Vagina (tissue), 2 donors: ENCODE measurements at places on chromosomes 6 and 20.

GRCh38 chr20:46520976-46521579, 7.7 kb upstream of the ZNF334 start:
- DNase-seq: no peak

GRCh38 chr20:39974966-39975501, 714.0 kb downstream of the MAFB start:
- no peak for DNase-seq

GRCh38 chr6:13024616-13025015, 303.7 kb downstream of the TBC1D7 start:
- DNase-seq: no peak

DNA sequence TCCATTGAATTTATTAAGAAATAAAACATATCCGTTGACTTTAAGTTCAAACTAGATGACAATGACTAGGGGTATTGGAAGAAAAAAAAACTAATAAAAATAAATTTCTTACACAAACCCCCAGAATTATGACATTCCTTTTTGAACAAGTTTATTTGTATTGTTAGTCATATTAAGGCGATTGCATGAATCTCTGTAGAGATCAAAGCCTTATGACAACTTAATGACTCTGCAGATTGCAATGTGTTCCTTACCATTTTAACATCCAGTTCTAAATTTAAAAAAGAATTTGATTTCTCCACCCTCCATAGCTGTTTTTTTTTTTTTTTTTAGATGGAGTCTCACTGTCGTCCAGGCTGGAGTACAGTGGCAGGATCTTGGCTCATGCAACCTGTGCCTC, 189.8 kb upstream of the CEP162 start:
- DNase-seq: no peak

DNA sequence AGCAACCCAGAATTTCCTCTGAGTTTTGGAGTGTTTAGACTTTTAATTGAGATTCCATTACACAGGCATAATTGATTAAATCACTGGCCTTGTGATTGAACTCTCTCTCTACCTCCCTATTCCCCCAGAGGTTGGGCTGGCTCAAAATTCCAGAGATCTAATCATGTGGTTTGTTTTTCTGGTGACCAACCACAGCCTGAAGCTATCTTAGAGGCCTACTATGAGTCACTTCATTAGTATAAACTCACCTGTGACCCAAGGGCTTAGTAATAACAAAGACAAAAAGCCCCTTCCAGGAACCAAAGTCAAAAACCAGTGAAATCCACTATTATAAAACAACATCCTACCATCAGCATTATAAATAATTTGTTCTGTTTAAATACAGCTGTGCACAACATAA, 992.5 kb upstream of the CITED2 start:
- DNase-seq: no peak

- no peak for DNase-seq
Observed at GRCh38 chr6:116511424-116512110, at the start of gene CALHM5. TSS of gene CALHM5 (plus strand) at chr6:116511639. CDS start at chr6:116511697, 58 bp downstream.

DNA sequence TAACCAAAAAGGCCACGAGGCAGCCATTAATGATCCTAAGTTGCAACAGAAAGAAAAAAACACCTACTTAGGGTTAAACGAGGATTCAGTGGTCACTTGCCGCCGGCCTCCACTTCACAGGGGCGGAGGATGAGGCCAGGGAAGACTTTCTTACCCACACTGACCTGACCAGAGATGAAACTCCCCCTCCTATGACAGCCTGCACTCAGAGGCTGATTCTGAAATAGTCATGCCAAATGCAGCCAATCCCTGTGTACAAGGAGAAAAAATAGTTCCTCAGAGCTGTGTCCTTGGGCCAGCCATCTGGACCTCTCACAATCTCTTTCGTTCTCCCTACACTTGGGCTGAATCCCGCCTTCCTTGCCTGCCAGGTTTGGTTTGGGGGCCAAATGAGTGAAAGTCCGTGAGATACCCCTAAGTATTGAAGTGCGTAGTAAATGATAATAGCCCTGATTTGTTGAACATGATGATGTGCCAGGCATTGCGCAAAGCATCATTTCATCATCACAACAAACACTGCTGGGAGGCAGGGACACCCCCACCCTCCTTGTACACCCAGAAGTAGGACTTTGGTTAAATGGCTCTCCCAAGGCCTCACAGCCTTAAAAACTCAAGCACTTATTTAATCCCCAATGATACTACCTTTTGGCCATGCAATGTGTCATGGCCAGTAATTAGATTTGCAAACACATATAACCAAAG, 3.2 kb upstream of the IRF4 start:
- DNase-seq: no peak

- DNase-seq: no peak
Observed at GRCh38 chr20:34525709-34526416, 9.6 kb downstream of the DYNLRB1 start.

DNA sequence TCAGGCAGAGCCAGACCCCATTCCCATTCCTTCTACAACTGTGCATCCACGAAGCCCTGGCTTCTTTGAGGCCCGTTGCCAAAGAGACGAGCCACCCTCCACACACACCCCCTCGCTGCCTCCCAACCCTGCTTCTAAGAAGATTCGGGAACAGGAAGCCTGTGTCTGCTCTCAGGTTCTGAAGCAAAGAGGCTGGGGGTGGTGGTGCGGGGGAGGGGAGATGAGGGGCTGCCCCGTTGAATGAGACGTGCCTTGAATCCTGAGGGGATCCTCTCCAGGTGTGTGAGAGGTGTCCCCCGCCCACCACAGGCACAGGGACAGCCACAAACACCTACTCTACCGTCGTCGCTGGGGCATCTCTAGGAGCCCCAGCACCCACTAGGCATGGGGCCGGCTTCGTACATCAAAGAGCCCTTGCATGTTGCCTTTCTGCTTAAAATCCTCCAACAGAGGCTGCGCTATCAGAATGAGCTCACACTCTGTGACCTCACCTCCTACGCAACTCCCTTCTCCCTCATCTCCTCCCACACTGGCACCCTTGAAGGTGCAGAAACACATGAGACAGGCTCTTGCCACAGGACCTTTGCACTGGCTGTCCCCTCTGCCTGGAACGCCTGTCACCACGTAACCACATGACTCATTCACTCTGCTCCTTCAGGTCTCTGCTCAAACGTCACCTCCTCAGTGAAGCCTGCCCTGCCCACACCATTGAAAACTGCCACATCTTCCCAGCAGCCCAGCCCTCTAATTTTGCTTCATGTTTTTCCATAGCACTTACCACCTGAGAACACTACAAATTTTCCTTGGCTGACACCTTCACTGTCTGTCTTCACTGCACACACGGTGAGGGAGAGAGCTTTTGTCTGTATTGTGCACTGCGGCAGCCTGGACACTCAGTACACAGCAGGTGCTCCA, 58.5 kb downstream of the PREX1 start:
- no peak for DNase-seq

- DNase-seq: no peak
Observed at GRCh38 chr20:61933481-61933950, 132.2 kb downstream of the TAF4 start.

DNA sequence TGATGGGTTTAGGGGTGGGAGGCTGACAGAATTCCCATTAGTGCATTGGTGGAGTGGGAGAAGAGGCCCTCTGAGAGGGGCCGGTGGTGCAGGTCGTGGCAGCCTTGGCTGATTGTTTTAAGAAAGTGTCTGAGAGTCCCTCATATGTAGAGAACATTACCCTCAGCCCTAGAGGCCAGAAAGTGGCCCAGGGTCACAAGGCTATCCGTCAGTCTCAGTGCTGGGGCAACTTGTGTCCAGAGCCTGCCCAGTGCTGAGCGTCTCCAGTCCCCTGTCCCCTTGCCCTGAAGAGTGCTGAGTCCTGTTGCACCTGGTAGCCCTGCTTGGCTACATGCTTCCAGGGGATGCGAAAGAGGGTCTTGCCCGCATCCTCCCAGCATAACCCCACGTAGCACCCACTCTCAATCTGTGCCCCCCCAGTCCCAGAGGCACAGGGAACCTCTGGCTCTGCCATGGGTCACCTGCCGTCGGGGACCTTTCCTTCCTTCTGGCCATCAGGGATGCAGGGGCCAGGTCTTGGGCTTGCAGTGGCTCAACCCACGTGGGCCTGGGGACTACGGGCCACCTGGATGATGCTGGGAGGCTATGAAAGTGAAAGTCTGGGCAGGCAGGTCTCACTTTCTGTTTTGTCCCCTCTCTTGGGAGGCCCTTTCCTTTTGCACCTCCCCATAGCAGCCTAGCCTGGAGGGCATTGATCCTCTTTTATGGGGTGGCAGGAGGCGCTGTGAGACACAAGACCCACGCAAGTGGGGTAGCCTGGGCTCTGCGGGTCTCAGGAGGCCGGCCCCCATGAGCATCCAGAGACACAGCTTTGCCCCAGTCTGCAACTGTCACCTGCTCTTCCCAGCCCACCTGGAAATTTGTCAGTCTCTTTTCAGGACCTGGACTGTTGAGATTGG, 12.2 kb downstream of the DUSP15 start:
- no peak for DNase-seq

GRCh38 chr20:53301869-53302268, 291.8 kb downstream of the ZNF217 start:
- no peak for DNase-seq

- no peak for DNase-seq
Observed at GRCh38 chr6:89643406-89643805, 4.9 kb upstream of the LYRM2 start.

DNA sequence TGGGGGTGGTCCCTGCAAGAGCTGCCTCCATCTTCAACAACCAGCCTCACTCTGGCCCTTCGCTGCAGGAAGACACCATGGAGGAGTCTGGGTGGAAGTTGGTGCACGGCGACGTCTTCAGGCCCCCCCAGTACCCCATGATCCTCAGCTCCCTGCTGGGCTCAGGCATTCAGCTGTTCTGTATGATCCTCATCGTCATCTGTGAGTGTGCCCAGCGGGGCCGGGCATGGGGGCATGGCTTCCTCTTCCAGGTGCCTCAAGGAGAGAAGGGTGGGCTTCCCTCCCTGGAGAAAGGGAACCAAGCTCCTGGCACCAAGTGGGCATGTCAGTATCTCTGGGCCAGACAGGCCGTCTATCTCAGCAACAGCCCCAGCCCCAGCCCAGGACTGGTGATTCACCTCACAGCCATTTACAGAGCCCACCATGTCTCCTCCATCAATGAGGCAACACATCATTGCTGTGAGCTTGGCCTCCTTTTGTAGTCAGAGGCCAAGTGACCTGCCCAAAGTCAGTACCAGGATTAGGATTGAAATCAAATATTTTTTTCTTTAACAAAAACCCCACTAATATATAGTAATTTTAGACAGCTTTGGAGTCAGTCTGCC, 40.2 kb downstream of the TM9SF4 start:
- no peak for DNase-seq

- DNase-seq: no peak
Observed at GRCh38 chr20:53399083-53399482, 194.6 kb downstream of the ZNF217 start.

DNA sequence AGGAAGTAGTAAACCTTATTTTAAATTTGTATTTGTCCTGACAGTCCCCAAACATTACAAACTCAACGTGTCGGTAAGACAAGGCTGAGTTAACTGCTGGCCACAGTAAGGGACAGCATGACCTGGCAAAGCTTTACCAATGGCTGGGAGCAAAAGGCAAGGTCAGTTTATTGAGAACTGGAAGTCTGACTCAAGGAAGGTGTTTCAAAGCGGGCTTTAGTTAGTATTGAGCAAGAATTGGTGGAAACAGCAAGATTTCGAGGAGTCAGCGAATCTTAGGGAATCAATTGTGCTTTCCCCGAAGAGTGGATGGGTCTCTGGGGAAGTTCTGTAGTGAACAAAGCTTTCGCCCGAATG, 885 bp upstream of the GZF1 start:
- DNase-seq: no peak

GRCh38 chr6:90387383-90387775, 90.7 kb upstream of the BACH2 start:
- no peak for DNase-seq

DNA sequence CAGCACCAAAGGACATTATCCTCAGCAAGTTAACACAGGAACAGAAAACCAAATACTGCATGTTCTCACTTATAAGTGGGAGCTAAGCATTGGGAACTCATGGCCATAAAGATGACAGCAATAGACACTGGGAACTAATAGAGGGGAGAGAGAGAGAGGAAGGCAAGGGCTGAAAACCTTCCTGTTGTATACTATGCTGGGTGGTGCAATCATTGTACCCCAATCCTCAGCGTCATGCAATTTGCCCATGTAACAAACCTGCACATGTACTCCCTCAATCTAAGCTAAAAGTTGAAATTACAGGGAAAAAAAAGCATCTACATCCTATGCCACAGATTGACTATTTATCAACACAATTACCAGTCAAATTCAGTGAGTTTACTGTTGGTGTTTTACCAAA, 20.0 kb upstream of the VNN1 start:
- no peak for DNase-seq

DNA sequence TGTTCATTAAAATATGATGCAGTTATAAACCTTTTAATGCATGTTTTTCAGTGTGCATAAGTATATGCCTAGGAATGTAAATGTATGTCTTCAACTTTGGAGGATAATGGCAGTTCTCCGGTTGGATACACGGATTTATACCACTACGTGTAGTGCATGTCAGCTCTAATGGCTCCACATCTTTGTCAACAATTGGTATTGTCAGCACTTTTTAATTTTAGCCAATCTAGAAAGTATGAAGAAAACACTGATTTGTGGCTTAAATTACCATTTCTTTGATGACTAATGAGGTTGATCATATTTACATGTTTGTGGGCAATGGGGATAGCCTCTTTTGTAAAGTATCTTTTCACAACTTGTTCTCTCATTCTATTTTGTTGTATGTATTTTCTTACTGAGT, 10.9 kb upstream of the RAB32 start:
- no peak for DNase-seq

DNA sequence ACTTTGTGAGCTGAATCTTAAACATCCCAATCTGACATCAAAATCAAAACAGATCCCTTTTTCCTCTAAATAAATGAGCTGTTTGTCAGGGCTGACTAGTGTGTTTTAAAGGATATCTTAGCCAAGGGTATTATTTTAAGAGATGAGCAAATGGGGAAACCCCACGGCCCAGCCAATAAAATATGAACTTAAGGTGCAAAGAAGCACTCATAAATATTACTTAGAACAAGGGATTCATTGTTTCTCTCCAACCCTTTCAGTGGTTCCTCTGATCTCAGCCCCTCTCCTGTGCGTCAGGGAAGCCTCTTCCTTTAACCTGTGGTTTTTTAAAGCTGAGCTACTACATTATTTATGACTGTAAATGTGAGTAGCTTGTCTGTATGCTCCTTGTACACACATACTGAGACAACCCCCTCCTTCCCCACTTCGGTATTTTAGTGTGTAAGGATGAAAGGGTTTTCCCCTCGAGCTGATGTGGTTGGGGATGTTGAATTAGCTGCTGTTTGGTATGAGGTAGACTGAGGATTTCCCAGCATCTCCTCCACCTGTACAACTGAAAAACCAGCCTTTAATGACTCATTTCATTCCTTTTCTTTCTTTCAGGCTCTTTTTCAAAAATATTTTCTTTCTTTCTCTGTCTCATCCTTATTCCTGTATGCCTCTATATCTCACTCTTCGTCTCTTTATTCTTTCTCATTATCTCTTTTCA, 6.5 kb downstream of the BMP5 start:
- no peak for DNase-seq
